ENCODE measurements at places on chromosomes 2 and 18.

DNA sequence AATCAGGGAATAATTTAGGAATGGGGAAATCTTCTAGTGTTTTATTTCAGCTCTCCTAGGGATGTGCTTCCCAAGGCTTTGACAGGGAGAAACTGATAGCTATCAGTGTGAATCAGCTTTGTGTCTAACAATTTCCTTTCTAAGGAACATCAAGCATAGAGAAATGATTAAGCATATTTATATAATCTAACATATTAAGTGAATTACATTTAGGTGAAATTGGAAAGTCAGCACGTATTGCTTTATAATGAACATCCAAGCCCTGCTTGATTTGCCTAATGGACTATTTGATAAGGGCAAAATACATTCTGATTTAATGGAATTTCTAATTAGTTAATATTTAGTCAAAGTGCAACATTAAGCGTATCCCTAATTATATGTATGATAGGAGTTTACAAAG is 19.5 kb upstream of the TSPYL6 start:
- DNase-seq = no peak
- no peak overlapping the region for H3K27ac ChIP-seq
- no peak overlapping the region for H3K4me3 ChIP-seq
- no peaks in the 10 kb centered on the region for H3K4me1 ChIP-seq

DNA sequence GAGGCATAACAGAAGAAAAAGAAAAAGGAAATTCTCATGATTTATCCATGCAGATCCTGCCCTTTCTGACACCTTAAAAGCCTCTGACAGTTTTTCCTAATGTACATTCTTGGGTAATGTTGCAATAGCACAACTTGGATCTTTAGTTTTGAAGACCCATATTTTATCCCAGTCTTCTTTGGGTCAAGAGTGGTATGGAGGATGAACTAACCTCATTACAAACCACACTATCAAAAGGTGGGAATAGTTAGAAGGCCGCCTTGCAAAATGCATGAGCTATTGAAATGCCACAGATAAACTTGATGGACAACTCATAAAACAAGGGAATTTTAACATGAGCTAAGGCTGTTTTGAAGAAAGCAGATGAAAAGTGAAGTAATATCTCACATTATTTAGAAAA is 1479.8 kb upstream of the ACVR2A start:
- H3K36me3 ChIP-seq = no peaks in the 10 kb centered on the region
- no peaks in the 10 kb centered on the region for H3K4me1 ChIP-seq
- DNase-seq = no peak
- H3K27me3 ChIP-seq = no peaks in the 10 kb centered on the region

DNA sequence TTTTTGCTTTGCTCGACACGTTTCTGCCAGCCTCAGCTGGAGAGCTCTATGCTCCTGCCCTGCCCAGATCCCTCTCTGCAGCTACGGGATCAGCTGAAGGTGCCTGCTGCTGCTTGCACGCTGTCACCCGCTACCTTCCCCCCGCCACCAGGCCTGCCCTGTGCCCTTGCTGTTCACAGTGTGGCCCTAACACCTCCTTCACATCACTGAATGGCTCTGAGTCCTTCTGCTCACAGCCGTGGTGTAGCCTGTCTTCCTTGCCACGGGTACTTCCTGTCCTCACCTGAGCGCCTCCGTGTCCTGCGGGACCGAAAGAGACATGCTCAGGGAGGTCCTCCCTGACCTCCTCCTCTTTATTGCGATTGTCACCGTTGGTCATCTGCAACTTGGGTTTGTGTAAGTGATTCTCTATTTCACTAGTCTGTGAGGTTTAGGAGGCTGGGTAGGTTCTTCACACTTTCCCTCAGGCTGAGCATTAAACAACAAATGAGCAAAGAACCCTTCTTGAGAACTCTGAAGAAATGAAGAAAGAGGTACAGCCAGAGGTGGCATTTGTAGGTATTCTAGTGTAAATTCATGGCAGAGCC is 127.5 kb downstream of the NCK2 start:
- DNase-seq = no peak
- H3K4me1 ChIP-seq = peaks cover 4% of the 10 kb centered on the region
- no peak overlapping the region for H3K27ac ChIP-seq
- H3K36me3 ChIP-seq = no peaks in the 10 kb centered on the region

GRCh38 chr18:78994531-78994930 is 14.9 kb downstream of the SALL3 start:
- no peak overlapping the region for H3K27ac ChIP-seq
- no peak overlapping the region for H3K4me3 ChIP-seq

DNA sequence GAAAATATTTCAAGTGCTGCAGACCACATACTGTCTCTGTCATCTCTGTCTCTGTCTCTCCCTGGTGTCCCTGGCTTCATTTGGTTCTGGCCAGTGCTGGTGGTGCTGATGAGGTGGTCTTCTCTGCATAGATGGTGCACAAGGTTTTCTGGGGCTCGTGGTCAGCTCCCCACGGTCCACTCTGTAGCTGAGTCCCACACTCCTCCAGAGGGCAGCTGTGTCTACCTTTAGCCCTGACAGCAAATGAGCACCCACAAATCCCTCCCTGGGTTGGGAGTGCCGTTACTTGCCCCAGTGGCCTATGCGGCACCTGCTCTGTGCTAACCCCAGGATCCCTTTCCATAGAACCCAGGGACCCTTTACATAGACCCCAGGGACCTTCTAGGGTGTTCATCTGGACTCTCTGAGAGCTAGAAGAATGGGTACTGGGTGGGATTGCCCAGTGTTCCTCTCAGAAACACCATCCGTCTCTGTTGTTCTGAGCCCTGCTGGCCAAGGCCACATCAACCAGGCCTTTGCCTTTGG is 129.3 kb downstream of the CAPN13 start:
- no peak overlapping the region for H3K4me3 ChIP-seq
- H3K27ac ChIP-seq = no peak overlapping the region
- H3K4me1 ChIP-seq = no peaks in the 10 kb centered on the region
- no peaks in the 10 kb centered on the region for H3K36me3 ChIP-seq
- no peak for DNase-seq

- DNase-seq = peak; percentile 76
- no peaks in the 10 kb centered on the region for H3K27me3 ChIP-seq
- no peak overlapping the region for H3K27ac ChIP-seq
- H3K4me1 ChIP-seq = peaks cover 14% of the 10 kb centered on the region
- no peak overlapping the region for H3K4me3 ChIP-seq
These were observed 26.9 kb upstream of the DTNB start for GRCh38 chr2:25700221-25700660.

DNA sequence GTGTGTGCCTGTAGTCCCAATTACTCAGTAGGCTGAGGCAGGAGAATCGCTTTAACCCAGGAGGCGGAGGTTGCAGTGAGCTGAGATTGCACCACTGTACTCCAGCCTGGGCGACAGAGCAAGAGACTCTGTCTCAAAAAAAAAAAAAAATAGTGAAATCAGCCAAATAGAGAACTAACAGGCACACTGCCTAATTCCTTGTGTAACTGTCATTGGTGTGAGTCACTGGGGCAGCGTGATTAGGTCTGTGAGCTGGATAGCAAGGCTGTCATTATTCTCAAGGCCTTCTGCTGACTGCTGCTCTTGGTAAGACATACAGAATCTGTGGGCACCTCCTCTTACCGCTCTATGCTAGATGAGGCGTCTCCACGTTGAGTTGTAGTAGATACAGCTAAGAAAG is 270.3 kb downstream of the NEDD4L start:
- no peak overlapping the region for H3K27ac ChIP-seq
- DNase-seq = no peak
- H3K4me1 ChIP-seq = peaks cover 25% of the 10 kb centered on the region
- no peak overlapping the region for H3K4me3 ChIP-seq
- no peaks in the 10 kb centered on the region for H3K36me3 ChIP-seq

DNA sequence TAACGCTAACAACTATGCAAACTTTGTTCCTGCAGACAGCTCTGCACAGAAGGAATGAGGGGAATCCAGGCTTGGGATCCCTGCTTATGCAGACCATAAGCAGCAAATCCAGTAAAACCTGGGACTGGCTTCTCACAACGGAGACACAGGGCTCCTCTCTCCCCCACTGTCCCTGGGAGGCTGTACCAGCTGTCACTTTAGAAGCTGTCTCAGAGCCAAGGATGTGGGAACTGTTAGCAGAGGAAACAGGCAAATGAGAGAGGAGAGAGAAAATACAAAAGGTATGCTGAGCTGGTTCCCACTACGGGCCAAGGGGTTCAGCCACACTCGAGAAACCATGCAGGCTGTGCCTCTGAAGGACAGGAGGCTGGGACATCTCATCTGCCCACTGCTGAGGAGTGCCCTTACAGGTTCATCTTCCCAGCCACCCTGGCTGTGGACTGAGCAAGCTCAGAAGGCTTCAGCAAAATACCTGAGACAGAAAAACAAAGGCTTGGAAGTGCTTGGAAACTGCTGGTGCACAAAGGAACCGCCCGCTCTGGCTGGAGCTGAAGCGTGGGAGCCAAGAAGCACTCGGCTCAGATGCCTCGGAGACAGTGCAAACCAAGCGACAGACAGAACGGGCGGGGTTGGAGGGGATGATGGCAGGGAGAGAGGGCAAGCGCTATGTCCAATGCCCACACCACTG is 72.5 kb downstream of the FAM210A start:
- no peaks in the 10 kb centered on the region for H3K27me3 ChIP-seq
- H3K4me3 ChIP-seq = no peak overlapping the region
- H3K36me3 ChIP-seq = no peaks in the 10 kb centered on the region

- no peaks in the 10 kb centered on the region for H3K4me1 ChIP-seq
- no peak for DNase-seq
- no peak overlapping the region for H3K27ac ChIP-seq
- H3K4me3 ChIP-seq = no peak overlapping the region
- no peaks in the 10 kb centered on the region for H3K27me3 ChIP-seq
These were observed 16.6 kb downstream of the MALT1 start for GRCh38 chr18:58687871-58688308.

DNA sequence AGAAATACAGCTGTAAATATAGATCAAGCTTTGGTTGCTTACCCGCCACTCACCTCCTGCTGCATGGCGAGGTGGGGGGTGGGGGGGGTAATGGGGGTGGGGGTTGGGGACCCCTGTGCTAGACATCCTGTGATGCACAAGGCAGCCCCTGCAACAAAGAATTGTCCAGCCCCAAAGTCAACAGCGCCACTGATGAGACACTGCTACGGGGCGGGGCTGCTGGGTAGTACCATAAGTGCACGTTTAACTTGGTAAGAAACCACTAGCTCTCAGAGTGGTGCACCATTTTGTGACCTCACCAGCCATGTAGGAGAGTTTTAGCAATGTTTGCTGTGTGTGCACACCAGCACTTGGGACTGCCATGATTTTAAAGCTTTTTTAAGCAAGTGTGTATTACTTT is 40.3 kb downstream of the SNORC start:
- no peaks in the 10 kb centered on the region for H3K4me1 ChIP-seq
- H3K27me3 ChIP-seq = no peaks in the 10 kb centered on the region
- H3K27ac ChIP-seq = no peak overlapping the region
- no peak for DNase-seq

DNA sequence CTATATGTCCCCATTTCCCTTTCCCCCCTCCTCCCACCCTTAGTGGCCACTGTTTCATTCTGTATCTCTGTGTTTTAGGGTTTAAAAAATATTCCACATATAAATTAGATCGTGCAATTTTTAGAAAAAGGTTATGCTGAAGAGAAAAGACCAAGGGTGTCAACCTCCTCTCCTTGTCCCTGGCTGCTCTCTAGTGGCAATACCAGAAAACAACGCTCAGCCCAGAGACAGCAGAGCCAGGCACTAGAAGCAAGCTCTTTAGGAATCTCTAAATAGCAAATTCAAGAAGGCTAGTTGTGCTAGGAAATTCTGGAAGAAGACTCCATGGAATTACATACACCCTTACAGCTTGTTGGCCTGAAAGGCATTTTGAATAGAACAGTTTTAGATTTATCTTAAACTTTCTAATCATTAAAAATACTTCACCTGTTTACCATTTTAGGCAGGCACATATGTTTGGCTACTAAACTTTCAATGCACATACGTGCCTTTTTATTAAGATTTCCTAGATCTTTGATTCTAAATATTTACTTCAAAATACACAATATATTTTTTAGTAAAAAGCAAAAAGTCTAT is 35.1 kb upstream of the RASGRP3 start:
- no peaks in the 10 kb centered on the region for H3K27me3 ChIP-seq
- DNase-seq = peak; percentile 76
- H3K4me3 ChIP-seq = no peak overlapping the region
- no peak overlapping the region for H3K27ac ChIP-seq
- 0 out of 2 replicates have a peak, but pooled peaks cover 3% of the 10 kb centered on the region for H3K4me1 ChIP-seq

- no peaks in the 10 kb centered on the region for H3K4me1 ChIP-seq
- no peak for DNase-seq
- H3K36me3 ChIP-seq = no peaks in the 10 kb centered on the region
- H3K4me3 ChIP-seq = no peak overlapping the region
- H3K27ac ChIP-seq = no peak overlapping the region
These were observed 192.4 kb upstream of the LRP1B start for GRCh38 chr2:142323206-142323605.

DNA sequence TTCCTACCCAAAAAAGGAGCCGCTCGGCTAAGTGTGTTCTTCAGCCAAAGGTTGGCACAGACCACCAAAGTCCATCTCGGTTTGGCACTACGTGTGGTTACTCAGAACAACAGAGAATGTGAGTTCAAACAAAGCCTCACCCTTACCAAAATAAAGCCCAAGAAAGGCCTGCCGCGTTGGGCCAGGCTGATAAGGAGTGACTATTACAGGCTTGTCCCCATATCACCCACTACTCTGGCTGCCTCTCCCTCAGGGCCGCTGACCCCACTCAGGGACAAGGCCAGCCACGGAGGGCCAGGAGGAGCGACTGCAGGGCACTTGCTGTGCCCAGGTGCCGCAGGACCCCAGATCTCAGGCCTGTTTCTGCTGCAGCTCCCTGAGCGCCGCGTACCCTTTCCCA is 13.8 kb downstream of the HS1BP3 start:
- H3K4me1 ChIP-seq = peaks cover 6% of the 10 kb centered on the region
- no peak overlapping the region for H3K4me3 ChIP-seq
- no peaks in the 10 kb centered on the region for H3K27me3 ChIP-seq
- H3K36me3 ChIP-seq = no peaks in the 10 kb centered on the region
- H3K27ac ChIP-seq = no peak overlapping the region

GRCh38 chr2:9419541-9419940 is 3.8 kb downstream of the ITGB1BP1 start:
- H3K4me1 ChIP-seq = peaks cover 7% of the 10 kb centered on the region
- H3K27ac ChIP-seq = no peak overlapping the region
- H3K4me3 ChIP-seq = no peak overlapping the region

- DNase-seq = peak; percentile 98
- H3K27me3 ChIP-seq = no peaks in the 10 kb centered on the region
- peaks cover 5% of the 10 kb centered on the region for H3K4me1 ChIP-seq
- peak within 1 kb of the TSS; percentile 86 for H3K27ac ChIP-seq
- H3K4me3 ChIP-seq = peak within 1 kb of the TSS; percentile 99
These were observed at the start of gene C2orf68 for GRCh38 chr2:85611705-85612587. TSS of gene C2orf68 (minus strand) at chr2:85612066. CDS start at chr2:85611984, 82 bp downstream.

GRCh38 chr2:102664471-102664909 is 45.1 kb downstream of the SLC9A2 start:
- no peak overlapping the region for H3K4me3 ChIP-seq
- no peaks in the 10 kb centered on the region for H3K27me3 ChIP-seq
- DNase-seq = no peak
- no peak overlapping the region for H3K27ac ChIP-seq
- no peaks in the 10 kb centered on the region for H3K36me3 ChIP-seq

Measured in GM23338 (cell line).